ENCODE measurements at places on chromosomes 12 and 14. TPM values are rescaled to one million over a fixed set of nuclear protein-coding genes. Genes with fewer than 3 reads are reported as not detected.

The CCDC175 gene
- not detected for total RNA-seq

The ADCY4 gene
- 6.3 TPM for total RNA-seq

The DLK1 gene
- 0.09 TPM for total RNA-seq

The TSHR gene
- not detected for total RNA-seq

The RDH5 gene
- total RNA-seq: 17.7 TPM

The CINP gene
- 70.3 TPM for total RNA-seq

The FOXG1 gene
- total RNA-seq: not detected

The LRFN5 gene
- total RNA-seq: 12.1 TPM

The TAS2R31 gene
- 13.6 TPM for total RNA-seq

The ELK3 gene
- 18.6 TPM for total RNA-seq

The EXD2 gene
- total RNA-seq: 12.1 TPM

The FOXM1 gene
- total RNA-seq: 19.3 TPM

The PRKD1 gene
- 11.5 TPM for total RNA-seq

The RD3L gene
- total RNA-seq: not detected

The HOXC12 gene
- not detected for total RNA-seq

The SYNE2 gene
- total RNA-seq: 25.8 TPM

The NFATC4 gene
- 77.9 TPM for total RNA-seq

The CYP46A1 gene
- total RNA-seq: 0.36 TPM

The TSPAN11 gene
- total RNA-seq: 2.0 TPM

The GLI1 gene
- 1.1 TPM for total RNA-seq

The RNASE7 gene
- not detected for total RNA-seq

The TAS2R7 gene
- total RNA-seq: not detected

The NOXRED1 gene
- not detected for total RNA-seq

The TRIM9 gene
- 1.6 TPM for total RNA-seq

The KLRC4 gene
- not detected for total RNA-seq

The FLRT2 gene
- 72.3 TPM for total RNA-seq

The ADAMTS20 gene
- not detected for total RNA-seq

The AMN gene
- total RNA-seq: not detected

The ASCL1 gene
- not detected for total RNA-seq

The HOXC6 gene
- total RNA-seq: 0.09 TPM

The ADAM20 gene
- 1.3 TPM for total RNA-seq

The P2RX2 gene
- not detected for total RNA-seq

The IRAK3 gene
- total RNA-seq: 21.4 TPM

The CNTN1 gene
- total RNA-seq: 0.27 TPM

The LMO3 gene
- 3.6 TPM for total RNA-seq

The ZDHHC22 gene
- not detected for total RNA-seq

The CORO1C gene
- 234 TPM for total RNA-seq

The RFC5 gene
- total RNA-seq: 26.2 TPM

The SLC6A15 gene
- total RNA-seq: 8.9 TPM

Data from fibroblast of the aortic adventitia (primary cell).